Large intestine (tissue), 12 donors: ENCODE measurements at places on chromosomes 6 and 20. TPM values are rescaled to one million over a fixed set of nuclear protein-coding genes. Genes with fewer than 3 reads are reported as not detected.

DNA sequence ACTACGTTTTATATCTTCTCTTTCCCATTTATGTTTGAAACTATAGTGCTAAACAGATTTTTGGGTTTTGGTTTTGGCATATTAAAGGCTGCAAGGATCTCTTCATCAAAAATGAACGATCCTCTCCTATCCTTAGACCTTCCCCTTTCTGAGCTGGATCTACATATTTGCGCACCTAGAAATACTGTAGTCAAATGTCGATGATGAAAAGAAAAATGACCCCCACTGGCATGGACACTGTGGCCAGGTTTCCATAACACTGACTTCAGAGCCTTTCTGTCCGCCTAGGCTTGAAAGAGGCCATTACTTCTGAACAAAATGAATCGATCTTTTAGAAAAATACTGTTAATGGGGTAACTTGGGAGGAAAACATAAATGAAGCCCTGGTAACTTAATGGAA lies 5.8 kb downstream of the FLRT3 start:
- no peak for DNase-seq

GRCh38 chr20:38001981-38002380 lies 31.3 kb downstream of the TTI1 start:
- no peak for DNase-seq

GRCh38 chr6:30875244-30876038 lies 8.9 kb upstream of the DDR1 start:
- DNase-seq, result no peak

ANGPT4 gene
- polyA plus RNA-seq, result 0.03 TPM

- DNase-seq, result no peak
These were observed 56.2 kb downstream of the SNX9 start for GRCh38 chr6:157879034-157879872.

MLN gene
- polyA plus RNA-seq, result 154 TPM

DNA sequence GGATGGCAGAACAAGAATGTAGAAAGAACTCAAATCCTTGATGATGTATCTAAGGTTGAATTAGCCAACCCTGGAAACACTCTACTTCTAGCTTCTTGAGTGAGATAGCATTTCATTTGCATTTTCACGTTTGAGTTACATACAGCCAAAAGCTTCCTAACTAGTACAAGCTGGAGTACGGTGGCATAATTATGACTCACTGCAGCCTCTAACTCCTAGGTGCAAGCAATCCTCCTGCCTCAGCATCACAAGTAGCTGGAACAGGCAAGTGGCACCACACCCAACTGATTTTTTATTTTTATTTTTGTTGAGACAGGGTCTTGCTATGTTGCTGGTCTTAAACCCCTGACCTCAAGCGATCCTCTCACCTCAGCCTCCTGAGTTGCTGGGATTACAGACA lies 36.5 kb upstream of the STK35 start:
- no peak for DNase-seq

DNA sequence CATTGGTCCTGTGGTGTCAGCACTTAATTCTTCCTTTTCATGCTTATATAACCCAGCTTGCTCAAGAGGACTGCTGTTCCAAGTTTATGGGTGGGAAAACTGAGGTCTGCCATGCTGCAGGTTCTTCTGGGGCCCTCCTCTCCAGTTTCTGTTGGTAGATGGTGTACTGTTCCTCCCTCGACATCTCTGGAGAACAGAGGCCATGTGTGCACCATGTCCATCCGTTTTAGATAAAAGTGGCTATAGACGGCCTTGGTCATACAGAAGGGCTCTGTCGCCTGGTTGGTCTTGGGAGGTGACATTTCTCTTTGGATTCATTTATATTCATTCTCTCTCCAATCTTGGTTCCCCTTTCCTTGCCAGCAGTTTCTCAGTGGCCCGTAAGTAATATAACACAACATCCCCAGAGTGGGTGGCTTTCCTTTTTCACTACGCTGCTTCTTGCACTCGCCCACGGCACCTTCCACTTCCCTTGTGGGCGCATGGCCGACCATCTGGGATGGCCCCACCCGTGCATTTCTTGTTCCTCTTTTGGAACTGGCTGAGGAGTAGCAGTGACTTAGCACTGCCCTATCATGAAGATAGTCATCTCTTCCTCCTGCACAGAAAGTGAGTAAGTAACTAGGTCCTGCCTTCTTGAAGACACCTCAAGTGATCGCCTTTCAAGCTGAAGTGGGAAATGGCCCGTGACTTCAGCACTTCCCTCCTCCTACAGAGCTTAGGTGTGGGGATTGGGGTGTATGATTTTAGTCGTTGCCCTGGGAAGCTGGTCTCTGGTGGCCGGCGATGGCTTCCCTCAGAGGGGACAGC lies 94.2 kb downstream of the RREB1 start:
- DNase-seq, result no peak

C6orf118 gene
- polyA plus RNA-seq, result 0.78 TPM

DNA sequence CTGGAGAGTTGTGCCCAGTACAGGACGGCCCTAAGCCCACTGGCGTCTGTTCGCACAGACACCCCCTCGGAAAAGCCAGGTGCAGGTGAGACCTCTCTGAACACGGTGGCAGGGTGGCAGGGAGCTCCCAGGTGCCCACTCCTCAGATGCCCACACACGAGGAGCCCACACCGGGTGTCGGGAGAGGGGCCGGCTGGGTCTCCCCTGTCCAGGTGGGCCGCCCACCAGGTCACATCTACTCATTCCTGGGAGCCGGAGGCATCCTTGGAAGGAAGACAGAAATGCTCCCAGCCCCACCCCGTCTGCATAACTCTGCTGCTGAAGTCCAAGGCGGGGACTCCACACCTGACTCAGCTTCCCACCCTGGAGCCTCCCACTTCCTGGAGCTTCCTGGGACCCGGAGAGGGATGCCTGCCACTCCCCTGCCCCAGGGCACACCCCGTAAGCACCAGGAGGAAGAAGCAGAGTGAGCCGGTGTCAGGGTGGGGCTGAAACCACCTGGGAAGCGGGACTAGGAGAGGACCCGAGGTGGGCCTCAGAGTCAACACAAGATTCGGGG lies 2.5 kb downstream of the SRMS start:
- DNase-seq, result peak; percentile 92

TTBK1 gene
- 3.8 TPM for polyA plus RNA-seq

NKAIN4 gene
- 6.8 TPM for polyA plus RNA-seq

DNA sequence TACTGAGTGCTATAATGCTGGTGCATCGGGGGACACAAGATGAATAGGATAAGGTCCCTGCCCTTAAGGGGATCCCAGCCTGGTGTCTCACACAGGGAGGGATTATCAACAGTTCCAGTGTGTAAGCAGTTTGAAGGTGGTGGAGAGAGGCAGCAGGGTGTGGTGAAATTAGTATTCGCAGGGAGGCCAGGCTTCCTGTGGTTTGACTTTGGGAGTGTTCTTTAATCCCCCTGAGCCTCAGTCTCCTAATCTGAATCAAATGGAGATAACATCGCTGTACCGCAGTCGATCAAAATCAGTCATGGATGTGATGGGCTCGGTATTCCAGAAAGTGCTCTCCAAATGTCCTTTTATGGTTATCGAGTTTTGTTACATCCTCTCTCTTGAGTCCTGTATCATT lies 288.1 kb upstream of the SUPT3H start:
- DNase-seq, result no peak

- no peak for DNase-seq
These were observed 113.4 kb downstream of the SCP2D1 start for GRCh38 chr20:18926965-18927364.

ASIP gene
- 0.27 TPM for polyA plus RNA-seq

- DNase-seq, result peak; percentile 16
These were observed 34.7 kb downstream of the KIF25 start for GRCh38 chr6:168032005-168032760.

DNA sequence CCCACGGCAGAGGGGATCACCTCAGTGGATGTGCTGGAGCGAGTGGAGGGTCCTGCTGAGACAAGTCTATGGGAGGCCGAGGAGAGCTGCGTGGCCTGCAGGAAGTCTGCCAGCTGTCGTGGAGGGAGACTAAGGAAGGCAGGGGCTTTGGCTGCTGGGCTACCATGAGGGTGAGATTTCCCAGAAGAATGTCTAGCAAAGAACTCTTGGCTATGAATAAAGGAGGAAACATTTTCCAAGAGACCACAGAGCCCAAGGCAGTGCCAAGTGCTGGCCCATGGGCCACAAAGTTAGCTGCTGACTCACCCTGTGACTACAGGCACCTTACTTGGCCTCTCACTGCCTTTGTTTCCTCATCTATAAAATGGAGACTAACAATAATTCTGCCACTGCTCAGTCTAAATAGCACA lies 73.4 kb downstream of the PRDM1 start:
- DNase-seq, result no peak

DNA sequence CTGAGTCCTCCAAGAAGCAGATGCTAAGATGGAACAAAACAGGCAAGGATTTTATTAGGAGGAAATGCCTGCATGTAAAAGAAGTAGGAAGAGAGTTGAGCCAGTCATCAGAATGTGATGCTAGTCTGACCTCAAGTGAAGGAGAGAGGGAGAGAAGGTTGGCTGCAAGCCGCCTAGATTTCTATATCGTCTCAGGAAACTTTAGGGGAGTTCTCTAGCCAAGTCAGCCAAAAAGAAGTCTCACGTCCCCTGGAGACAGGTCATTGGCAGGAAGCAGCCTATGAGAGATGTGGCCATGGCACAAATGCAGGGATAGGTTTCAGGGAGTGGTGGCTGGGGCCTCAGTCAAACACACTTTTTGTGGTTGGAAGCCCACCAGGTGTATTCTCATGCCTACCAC lies 378.0 kb downstream of the CD109 start:
- DNase-seq, result no peak

CLPSL1 gene
- not detected for polyA plus RNA-seq

LPA gene
- 0.06 TPM for polyA plus RNA-seq

DNA sequence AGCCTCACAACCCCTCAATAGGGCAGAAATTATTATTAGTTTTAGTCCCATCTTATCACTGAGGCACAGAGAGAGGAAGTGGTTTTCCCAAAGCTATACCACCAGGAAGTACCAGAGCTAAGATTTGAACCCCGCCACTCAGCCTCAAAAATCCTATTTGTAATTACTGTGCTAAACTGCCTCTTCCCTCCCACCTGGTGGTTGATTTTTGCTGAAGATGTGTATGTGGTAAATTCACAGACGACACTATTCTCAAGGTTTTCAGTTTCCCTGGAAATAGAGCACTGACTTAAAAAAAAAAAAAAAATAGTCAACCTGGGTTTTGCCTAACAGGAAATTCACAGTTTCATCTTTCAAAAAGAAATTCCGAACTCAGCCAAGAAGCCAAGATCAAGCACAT lies 57.9 kb downstream of the TSHZ2 start:
- no peak for DNase-seq

ULBP3 gene
- polyA plus RNA-seq, result 1.8 TPM

- DNase-seq, result no peak
These were observed 88.8 kb downstream of the DZANK1 start for GRCh38 chr20:18377896-18378481.

PDYN gene
- 0.10 TPM for polyA plus RNA-seq

LGSN gene
- 0.04 TPM for polyA plus RNA-seq

MANEA gene
- 18.0 TPM for polyA plus RNA-seq

GRCh38 chr6:159031846-159032245 lies 12.9 kb downstream of the TAGAP start:
- DNase-seq, result no peak

DNA sequence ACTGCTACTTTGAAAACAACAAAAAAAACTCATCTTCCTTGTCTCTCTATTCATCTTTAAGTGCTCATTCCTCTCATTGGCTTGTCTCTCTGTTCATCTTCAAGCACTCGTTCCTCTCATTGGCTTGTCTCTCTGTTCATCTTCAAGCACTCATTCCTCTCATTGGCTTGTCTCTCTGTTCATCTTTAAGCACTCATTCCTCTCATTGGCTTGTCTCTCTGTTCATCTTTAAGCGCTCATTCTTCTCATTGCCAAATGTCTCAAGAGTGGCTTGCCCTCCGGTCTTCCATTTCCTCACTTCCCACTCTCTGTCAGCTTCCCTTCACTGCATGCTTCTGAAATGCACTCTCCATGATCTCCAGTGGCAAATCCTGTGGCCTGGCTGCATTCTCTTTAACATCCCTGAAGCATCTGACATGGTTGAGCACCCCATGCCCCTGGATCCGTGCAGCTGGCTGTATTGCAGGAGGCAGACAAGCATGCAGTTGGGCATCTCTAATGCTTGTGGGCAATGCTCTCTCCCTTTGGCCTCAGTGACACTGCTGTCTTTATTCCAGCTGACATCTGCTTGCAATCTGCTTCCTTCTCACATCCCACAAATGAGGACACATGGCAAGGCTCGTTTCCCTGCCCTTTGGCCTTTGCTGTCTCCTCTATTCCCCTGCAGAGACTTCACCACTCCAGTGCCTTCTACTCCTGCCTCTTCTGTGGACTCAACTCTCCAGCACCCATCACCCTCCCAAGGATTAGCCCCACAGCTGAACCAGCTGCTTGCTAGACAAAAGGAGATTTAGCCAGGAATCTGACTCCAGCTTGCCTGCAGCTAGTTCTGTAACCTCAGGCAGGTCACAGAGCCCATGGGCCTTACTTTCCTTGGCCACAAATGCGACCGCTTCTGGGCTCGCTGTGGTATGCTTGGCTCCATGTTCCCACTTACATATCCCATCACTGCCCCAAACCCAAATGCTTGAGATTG lies 143.2 kb upstream of the SNX9 start:
- DNase-seq, result no peak

DNA sequence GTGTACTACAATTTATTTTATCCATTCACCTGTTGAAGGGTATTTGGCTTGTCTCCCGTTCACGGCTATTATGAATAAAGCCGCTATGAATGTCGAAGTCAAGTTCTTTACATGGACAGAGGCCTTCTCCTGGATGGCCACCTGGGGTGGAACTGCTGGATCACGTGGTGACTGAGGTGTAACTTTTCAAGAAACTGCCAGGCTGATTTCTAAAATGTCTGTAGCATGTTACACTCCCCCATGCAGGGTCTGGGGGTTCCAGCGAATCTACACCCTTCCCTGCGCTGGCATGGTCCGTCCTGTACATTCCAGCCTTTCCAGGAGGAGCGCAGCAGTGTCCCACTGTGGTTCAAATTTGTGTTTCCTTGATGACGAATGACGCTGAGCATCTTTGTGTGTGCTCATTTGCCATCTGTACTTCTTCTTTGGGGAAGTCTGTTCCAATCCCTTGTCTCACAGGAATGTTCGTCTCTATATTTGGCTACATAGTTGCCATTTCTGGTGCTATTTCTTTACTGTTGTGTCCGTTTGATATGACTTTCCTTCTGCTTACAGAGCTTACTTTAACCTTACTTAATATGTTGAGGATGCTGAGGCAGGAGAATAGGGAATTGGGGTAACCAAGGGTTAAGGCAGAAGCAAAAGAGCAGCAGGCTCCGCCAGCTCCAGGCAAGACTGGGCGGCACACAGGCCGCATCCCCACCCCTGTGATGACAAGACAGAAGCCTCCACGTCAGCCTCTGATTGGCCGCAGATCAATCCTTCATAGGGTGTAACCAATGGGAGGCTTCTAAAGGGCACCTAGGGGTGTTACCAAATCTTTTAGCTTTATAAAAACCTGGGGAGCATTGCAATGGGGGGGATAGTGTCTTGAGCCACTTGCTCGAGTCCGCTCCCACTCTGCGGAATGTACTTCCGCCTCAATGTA lies 106.6 kb downstream of the TAF4 start:
- DNase-seq, result no peak

GRCh38 chr6:135906972-135907465 lies 55.5 kb downstream of the PDE7B start:
- DNase-seq, result no peak

GRCh38 chr20:7773511-7773910 lies 166.7 kb downstream of the HAO1 start:
- no peak for DNase-seq

PDRG1 gene
- polyA plus RNA-seq, result 15.5 TPM
